ENCODE measurements at places on chromosomes 16 and 17.

GRCh38 chr17:62675701-62676100, 48.2 kb downstream of the MRC2 start:
- DNase-seq: no peak

DNA sequence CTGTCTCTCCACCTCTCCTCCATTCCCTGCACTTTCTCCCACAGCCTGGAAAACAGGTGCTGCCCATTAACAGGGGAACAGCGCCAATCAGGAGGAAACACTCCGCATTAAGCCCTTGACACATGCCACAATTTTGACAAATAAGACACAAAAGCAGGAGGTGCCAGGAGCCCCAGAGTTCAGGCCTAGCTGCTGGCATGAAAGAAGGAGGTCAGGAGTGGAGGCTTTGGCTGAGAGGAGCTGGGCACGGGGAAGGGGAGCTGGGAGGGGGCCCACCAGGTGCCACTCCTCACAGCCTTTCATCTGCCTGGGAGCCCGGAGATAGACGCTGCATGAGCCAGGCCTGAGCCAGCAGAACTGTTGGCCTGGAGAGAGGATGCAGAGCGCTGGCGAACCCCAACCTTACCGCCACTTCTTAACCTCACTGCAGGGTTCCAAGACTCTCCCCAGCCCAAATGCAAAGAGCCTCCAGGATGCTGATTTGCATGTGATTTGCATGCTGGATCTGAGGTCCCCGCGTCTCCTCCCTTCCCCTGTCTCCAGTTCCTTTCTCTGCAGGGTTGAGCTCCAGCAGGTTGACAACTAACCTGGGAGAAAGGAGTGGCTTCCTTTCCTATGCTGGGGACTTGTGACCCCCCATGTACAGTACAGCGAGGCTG, 139.8 kb upstream of the SDK2 start:
- DNase-seq: no peak

DNA sequence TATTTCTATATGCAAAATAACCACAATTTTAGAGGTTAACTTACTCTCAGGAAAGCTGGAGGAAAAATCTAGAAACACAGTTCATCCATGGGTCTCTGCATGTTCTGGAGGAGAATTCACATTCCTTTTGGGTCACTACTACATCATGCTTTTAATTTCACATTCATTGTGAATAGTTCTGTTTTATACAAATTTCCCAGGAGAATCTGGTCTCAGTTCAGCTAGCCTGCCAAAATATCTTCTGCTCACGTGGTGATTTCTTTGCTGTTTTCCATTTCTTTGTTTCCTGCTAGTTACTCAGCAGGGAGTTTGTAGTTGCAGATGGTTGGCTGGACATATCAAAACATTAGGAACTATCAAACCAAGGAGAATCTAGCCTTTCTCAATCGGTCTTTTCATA, at the start of gene ABCA9:
Gene ABCA9 (minus strand): TSS at position 106 of the 400 bp plus-strand sequence. CDS start 9,801 bp downstream, outside the sequence.
- no peak for DNase-seq

GRCh38 chr16:69105501-69106361, at the start of gene HAS3:
TSS of gene HAS3 (plus strand) at chr16:69105653. CDS start at chr16:69109396, 3,743 bp downstream.
- peak; percentile 64 for DNase-seq

DNA sequence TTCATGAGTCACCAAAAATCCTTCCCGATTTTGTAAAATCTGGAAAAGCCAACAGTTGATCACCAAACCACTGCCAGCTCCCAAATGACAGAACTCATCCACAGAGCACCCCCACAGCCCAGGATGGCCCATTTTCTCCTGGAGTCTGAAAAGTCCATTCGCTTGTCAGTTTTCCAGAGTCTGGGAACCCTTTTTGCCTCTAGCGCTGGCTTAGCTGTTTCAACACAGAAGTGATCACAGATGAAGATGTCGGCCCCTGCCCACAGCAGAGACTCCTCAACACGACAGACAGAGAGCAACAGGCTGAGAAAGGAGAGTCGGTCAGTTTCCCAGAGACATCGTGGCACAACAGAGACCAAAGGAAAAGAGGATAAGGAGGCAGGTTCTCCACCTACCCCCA, 66.4 kb downstream of the NXN start:
- DNase-seq: peak; percentile 62

GRCh38 chr16:85314512-85314971, 202.3 kb upstream of the CIBAR2 start:
- no peak for DNase-seq

GRCh38 chr17:1029196-1029921, 32.4 kb downstream of the TIMM22 start:
- peak; percentile 48 for DNase-seq

- DNase-seq: no peak
These were observed 88.8 kb downstream of the ZDHHC7 start for GRCh38 chr16:84922351-84923120.

DNA sequence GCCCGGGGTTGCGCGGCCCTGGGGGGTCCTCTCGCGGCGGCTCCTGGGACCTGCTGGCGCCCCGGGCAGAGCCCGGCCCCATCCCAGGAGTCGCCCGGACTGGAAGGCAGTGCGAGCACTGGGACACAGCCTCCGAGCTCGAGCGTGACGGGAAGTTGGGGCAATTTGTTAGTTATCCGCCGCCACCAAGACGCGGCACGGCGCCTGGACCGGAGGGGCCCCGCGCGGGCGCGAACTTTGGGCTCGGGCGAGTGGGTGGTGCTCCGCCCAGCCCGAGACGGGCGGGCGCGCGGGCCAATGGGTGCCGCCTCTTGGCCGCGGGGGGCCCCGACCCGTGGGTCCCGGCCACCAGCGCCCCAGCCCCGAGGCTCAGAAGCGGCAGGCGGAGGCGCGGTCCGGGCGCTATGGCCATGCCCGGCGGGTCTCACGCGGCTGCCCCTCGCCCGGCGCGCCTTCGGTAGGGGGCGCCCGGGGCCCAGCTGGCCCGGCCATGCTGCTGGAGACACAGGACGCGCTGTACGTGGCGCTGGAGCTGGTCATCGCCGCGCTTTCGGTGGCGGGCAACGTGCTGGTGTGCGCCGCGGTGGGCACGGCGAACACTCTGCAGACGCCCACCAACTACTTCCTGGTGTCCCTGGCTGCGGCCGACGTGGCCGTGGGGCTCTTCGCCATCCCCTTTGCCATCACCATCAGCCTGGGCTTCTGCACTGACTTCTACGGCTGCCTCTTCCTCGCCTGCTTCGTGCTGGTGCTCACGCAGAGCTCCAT, at the start of gene ADORA2B:
Gene ADORA2B (plus strand): TSS at position 372 of the 768 bp plus-strand sequence. CDS start 119 bp downstream, at position 491.
- DNase-seq: peak; percentile 84

DNA sequence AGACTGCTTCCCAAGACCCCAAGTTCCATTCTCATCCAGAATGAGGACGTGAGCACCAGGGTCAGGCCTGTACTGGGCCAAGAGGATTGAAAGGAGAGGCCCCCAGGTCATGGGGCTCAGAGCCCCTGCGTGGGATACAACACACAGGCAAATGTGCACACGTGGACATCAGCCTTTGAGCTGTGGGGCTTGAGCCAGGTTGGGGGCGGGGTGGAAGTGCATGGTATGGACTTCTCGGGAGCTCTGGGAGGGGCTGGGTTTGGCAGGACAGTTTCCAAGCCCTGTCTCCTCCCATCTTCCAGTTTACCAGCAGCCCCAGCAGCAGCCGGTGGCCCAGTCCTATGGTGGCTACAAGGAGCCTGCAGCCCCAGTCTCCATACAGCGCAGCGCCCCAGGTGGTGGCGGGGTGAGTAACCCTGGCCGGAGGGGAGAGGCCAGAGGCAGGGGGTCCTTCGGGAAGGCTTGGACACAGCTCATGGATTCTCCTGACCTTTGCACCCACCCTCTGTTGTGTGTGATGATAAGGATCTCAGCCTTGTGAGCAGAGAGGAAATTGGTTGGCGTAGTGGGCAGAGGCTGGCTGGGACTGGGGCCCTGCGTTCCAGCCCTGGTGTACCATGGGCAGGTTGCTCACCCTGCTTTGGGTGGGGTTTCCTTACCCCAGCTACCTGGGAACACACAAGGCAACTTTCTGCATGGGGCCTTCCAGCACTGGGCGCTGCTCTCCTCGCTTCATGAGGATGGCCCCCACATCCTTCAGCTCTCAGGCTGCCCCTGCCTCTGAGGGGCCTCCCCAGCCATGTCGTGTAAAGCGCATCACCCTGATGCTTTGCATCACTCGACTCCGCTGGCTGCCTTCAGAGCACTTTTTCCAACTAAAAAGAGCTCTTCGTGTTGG, 10.4 kb upstream of the LASP1NB start:
- no peak for DNase-seq

DNA sequence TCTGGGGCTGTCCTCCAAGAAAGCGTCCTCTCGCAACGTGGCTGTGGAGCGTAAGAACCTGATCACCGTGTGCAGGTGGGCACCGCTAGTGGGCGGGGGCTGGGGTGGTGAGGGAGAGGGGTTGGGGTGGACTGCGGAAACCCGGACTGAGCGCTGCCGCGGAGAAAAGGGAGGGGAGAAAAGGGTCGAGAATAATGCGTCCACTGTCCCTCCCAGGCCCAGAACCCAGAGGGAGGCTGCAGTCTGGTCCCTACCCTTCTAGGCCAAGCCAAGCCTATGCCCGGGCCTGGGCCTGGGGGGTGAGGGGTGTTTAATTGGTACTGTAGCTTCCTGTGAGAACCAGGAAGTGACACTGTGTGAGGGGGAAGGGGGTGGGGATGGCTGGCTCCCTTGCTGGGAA, 464 bp downstream of the RUNDC3A start:
- DNase-seq: no peak

DNA sequence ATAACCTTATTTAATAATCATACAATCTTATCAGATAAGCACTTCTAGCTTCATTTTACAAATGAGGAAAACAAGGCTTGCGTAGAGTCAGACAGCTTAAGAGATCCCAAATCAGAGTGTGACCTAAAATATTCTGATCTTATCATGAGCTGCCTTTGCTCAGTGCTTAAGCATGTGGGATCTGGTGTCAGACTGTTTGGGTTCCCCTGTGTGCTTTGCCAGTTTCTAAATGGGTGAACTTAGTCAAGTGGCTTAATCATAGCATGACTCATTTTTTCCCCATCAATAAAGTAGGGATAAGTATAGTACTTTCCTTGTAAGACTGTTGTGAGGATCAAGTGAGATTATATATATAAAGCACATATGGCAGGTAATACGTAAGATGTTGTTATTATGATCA, 612.6 kb upstream of the C16orf82 start:
- DNase-seq: no peak

GRCh38 chr16:72137380-72138063, 34.4 kb downstream of the PMFBP1 start:
- DNase-seq: no peak

All from EL (cell line).